T47D (cell line): ENCODE measurements at places on chromosomes 16 and 17.
A peak's percentile ranks its signal among the peaks of the same experiment; 100 is the strongest.

GRCh38 chr17:80477647-80478478, 1.5 kb upstream of the NPTX1 start:
- no peak for DNase-seq

DNA sequence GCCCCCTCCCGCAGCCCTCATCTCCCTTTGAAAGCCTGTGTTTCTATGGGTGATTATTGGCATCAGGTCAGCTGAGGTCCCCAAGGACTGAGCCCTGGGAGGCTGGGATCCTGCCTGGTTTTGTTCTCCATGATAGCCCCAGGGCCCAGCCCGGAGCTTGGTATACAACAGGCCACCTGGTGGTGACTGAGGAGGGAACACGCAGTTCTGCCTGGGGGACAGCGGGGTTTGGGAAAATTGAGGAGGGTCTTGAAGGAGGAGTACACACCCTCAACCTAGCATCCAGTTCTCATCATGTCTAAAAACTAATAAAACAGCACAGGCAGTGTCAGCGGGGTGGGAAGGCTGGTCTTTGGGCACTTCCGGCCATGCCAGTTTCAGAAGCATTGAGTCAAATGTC, 335.1 kb downstream of the CPPED1 start:
- DNase-seq = no peak

GRCh38 chr17:70405492-70406220, 236.3 kb downstream of the KCNJ2 start:
- no peak for DNase-seq

DNA sequence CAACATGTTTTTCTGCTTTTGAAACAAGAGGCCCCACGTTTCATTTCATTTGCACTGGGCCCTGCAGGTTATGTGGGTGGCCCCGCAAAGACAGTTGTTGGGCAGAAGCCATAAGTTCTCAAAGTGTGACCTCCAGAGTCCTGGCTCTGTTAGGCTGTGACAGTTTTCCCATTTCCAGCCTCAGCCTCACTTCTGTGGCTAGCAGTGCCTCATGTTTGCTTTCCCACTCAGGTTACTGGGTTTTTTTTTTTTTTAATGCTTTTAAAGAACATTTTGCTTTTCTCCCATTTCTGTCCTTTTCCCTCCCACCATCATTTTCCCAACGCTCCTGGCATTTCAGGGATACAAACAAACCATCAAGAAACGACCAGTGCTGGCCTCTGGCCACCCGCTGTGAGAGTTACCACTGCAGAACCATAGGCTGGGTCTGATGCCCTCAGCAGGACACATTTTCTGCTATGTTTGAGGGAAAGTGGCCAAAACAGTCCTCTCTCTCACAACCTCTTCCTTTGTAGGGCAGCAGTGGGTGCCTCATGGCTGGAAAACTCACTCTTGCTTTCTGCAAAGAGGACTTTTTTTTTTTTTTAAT, 159.0 kb upstream of the MPHOSPH6 start:
- peak; percentile 53 for DNase-seq

GRCh38 chr16:87740441-87740840, 25.3 kb downstream of the KLHDC4 start:
- DNase-seq = no peak

- no peak for DNase-seq
Observed at GRCh38 chr17:70034158-70034557, 40.9 kb upstream of the KCNJ16 start.

DNA sequence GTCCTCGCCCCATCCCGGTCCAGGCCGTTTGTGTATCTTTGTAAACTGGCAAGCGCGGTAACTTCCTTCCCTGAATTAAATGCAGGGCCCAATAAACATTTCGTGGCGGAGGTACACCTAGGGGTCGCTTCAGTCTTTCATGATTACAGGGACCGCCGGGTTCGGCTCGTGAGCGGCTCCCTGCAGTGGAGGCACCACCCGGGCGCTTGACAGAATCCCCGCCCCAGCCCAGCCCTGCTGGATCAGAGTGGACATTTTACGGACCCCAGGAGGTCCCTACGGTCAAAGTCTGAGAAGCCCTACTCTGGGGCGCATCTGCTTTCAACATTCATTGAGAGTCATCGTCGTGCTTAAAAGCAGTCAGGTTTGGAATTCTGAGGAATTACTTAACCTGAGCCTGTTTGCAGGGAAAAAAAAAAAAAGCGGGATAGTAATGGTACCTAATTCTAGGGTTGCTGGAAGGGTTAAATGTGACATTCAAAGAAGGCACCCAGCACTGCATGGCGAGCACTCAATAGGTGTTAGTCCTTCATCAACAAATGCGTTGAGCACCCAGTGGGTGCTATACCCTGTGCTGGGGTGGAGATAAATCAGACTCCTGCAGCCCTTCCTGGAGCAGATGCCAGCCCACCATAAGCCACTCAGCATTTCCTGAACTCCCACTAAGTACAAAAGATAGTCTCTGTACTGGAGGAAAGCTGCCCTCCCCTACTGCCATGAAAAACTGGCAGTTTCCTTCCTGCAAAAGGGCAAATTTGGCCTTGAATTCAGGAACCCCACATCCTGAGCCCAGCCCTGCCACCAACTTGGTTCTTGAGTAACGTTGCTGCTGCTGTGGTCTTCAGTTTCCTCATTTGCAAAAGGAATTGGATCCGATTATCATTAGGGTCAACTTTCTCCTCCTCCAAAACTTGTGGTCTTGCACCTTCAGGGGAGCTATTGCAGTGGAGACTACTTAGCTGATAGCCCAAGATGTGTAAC, 658 bp upstream of the DUSP3 start:
- no peak for DNase-seq

- no peak for DNase-seq
Observed at GRCh38 chr16:89915303-89916232, 3.1 kb upstream of the MC1R start.

- no peak for DNase-seq
Observed at GRCh38 chr16:19737306-19738038, 19.4 kb downstream of the IQCK start.

GRCh38 chr16:17056666-17057065, 414.1 kb downstream of the XYLT1 start:
- DNase-seq = no peak

GRCh38 chr17:40597556-40598300, 32.5 kb upstream of the CCR7 start:
- DNase-seq = no peak

DNA sequence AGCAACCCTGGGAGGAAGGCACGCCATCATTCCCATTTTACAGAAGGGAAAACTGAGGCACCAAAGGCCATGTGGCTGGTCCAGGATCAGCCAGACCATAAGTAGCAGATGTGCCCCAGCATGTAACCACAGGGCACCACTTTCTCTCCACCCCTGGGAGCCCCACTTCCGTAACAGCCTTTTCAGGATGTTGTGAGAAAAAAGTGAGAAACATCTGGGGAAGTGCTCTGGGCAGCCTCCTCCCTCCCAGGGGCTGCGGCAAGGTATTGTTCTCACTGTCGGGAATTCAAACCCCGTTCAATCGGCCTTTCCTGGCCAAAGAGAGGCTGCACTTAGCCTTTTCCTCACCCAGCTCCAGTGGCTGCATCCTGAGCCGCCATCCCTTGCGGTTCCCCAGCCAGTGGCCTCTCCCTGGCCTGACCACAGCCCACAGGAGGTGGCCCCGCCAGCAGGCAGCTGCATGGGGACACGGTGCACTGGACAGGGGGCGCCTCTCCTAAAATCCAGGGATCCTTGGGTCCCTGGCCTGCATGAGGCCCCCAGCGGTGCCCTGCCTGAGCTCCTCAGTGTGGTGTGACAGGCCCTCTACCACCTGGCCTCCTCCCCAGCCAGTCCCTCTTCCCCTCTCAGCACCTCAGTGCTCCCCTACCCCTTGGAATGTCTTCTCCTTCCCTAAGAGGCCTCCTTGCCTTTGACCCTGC, 5.7 kb upstream of the CDH5 start:
- DNase-seq = no peak

GRCh38 chr16:63365649-63366304, 1329.5 kb upstream of the CDH8 start:
- DNase-seq = no peak

DNA sequence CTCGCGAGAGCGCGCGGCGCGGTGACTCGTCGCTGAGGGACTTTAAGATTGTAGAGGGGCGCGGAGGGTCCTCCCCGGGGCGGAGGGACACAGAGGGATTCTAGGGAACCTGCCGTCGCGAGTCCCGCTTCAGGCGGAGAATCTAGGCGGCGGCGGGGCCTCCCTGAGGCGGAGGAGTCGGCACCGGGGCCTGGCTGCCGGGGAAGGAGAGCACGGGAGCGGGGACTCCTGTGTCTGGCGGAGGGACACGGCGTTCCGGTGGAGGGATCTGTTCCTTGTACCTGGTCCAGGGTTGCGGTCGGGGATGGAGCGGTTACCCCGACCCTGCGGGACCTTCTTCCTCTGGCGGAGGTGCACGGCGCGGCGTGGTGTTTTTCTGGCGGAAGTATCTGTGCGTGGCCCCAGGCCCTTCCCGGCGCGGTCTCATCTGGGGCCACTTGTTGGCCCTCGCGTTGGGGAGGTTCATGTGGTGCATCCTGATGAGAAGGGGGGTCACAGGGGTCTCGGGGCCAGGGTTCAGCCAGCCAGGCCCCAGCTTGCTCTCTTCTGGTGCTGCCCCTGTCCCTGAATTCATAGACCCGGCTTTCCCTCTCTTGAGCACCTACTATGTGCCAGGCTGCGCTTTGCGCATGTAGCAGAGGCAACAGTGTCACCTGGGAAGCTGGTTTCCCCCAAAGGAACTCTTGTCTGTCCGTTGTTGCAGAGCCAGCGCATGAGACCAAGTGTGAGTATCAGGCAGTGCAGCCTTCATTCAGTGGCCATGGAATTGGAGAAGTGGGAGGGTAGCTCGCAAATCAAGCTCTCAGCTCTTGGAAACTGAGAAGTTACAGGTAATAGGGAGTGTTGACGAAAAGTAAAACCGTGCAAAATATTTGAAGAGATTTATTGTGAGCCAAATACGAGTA, 563 bp upstream of the ZKSCAN2 start:
- DNase-seq = peak; percentile 93

- no peak for DNase-seq
Observed at GRCh38 chr16:50334106-50334975, 34.4 kb downstream of the BRD7 start.
